ENCODE measurements at places on chromosomes 1 and 21.

DNA sequence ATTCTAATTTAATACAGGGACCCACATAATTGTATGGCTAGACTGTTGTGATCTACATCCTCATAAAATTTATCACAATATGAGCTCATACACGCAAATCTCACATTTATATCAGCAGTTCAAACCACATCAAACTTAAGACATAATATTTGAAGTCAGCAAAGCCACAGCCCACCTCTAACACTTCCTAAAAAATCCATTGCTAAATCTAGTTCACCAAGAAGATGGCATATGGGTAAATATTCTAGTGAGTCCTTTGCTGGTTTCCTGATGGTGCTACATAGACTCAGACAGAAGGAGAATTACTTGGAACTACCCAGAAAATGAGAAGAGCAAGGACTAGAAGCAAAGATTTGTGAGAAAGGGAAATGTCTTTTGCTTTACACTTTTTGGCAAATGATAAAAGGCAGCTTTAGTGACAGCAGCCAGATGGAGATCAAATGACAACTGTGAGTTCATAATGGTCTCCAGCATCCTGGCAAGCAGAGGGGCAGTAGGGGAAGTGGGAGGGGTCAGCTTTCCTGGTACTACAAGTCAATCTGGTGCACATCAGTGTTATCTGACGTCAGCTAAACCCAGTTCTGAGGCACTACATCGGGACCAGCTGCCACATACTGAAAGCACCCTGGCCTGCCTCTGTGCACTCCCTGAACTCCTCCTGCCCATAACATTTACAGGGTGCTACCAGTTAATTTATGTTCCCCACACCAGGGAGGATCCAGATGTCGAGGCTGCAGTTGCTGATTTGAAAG lies 10.6 kb upstream of the GADD45A start:
- peak; percentile 48 for DNase-seq

GRCh38 chr21:32140151-32140550 lies 138.7 kb downstream of the MIS18A start:
- no peak for DNase-seq

GRCh38 chr1:65316233-65316632 lies 6.9 kb downstream of the DNAJC6 start:
- DNase-seq, result no peak

DNA sequence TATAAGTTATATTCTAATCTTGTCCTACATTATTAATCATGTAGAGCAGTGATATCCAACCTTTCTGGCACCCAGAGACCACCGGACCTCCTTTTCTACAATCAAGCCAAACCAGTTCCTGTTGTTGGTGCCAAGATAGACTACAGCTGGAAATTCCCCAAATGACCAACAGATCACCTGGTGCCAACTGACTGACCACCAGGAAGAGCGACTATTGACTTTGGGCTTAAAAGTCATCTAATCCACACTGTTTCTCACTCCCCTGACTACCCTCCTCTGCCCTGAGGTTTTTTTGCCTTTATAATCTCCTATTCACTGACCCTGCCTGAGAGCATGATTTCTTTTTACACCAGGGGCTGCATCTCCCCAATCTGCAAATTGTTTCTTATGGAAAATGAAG lies 425.2 kb downstream of the TTLL7 start:
- DNase-seq, result no peak

- DNase-seq, result peak; percentile 53
Observed at GRCh38 chr21:25708467-25709065, 26.1 kb downstream of the ATP5PF start.

DNA sequence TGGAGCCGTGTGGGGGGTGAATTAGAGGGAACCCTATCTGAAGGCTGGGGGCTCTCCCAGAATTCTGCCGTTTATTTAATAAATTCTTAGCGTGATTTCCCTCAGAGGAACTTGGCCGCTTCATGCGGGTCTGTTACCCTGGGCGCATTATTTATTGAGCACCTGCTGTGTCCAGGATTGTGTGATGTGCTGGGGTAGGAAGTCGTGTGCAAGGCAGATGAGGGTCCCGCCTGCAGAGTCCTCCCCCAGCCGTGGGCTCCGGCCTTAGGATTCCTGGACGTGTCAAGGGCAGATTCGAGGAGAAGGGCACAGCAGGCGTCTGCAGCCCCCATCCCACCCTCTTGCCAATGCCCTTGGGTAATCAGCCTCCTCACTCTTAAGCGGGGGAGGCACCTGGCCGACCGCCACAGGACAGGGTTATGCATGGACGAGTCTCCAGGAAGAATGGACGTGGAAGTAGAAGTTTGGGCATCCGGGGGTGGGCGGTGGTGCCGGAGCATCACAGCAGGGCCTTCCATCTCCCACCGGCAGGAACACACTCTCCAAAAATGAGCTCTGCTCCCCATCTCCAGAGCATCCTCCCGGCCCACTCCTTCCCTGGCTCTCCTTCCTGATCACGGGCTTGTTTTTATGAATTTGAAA lies 233.3 kb upstream of the C1orf174 start:
- no peak for DNase-seq

- DNase-seq, result no peak
Observed at GRCh38 chr21:41803316-41803715, 36.5 kb upstream of the RIPK4 start.

- no peak for DNase-seq
Observed at GRCh38 chr1:55639051-55639450, 423.9 kb upstream of the USP24 start.

DNA sequence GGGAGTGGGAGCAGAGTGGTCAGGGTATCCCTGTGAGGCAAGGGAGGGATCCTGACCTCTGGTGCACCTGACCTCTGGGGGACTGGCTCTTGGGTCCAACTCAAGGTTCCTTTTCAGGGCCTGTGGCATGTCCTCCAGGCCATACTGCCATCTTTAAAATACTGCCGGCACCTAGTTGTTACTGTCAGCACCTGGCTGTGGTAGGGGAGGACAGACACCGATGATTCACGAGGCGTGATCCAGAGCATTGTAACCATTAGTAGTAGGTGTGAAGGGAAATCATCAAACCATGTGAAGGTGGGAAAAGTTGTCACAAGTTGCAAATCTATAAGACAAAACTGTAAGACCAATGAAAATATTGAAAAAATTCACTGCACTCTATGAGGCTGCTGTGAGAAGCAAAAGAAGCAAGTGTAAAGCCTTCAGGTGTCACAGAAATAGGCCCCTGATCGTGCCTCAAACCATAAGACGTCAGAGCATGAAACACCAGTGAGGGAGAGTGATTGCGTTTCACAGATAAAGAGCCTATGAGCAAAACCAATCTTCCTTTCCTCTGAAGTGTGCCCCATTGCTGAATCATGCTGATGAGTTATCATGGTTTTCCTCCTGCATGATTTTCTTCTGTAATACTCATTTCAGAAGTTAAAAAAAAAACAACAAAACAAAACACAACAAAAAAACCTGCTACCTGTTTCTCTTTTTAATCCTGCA lies 55.3 kb downstream of the CDC7 start:
- DNase-seq, result peak; percentile 71

- DNase-seq, result no peak
Observed at GRCh38 chr1:71586030-71586429, 505.2 kb upstream of the ZRANB2 start.

- DNase-seq, result no peak
Observed at GRCh38 chr1:188402986-188403385, 1574.2 kb downstream of the PLA2G4A start.

- peak; percentile 62 for DNase-seq
Observed at GRCh38 chr1:244796719-244797406, 38.6 kb upstream of the COX20 start.

- DNase-seq, result no peak
Observed at GRCh38 chr21:43809346-43809799, 20.0 kb downstream of the RRP1 start.

GRCh38 chr1:205535866-205536758 lies 31.6 kb downstream of the CDK18 start:
- DNase-seq, result no peak

DNA sequence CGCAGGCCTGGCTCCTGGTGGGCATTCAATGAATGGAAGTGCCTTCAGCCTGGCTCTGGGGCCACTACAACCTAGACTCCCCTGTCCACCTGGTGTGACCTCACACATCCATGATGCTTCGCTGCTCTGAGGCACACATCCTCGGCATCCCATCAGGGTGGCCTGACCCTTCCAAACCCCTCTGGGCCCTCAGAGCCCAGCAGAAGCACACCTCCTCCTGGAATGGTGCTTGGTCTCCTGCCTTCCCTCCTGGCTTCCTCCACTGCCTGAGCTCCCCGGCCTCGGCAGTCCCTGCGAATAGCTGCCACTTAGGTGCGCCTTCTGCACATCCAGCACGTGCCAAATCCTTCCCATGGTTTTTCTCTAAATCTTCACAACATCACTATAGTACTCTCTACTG lies 133.8 kb downstream of the GLIS1 start:
- no peak for DNase-seq

- DNase-seq, result no peak
Observed at GRCh38 chr1:39572379-39573096, 4.1 kb downstream of the PABPC4 start.

DNA sequence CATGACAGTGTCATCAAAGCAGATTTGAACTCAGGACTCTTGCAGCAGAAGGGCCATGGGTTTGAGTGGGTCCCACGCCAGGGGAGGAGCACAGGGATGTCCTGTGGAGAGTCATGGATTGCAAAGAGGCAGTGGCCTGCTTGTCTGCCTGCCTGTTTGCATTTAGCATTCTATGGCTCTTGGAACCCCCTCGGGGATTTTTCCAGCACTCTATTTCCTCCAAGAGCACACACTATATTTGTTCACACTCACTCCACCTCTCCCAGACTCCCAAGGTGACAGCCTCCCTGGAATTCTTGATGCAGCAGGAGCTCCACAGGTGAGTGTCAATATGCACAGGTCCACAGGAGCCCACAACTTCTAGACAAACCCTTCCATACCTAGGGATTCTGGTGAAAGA lies 73.1 kb upstream of the LRRN2 start:
- no peak for DNase-seq

DNA sequence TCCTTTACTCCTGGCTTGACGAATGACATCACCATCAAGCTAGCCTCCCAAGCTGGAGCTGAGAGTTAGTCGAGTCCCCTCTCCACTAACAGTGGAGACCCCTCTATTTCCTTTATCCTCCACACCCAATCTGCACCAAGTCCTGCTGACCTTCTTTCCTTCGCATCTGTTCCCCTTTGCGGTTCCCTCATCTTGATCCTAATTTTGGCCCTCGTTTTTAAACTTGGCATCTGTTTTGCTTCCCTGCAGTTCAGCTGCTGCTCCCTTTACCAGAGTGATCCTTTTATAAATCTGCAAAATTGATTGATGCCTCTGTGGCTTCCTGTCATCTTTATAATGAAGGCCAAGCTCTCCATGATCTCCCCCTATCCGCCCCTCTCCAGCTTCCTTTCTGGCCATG lies 49.0 kb upstream of the TSPAN2 start:
- no peak for DNase-seq

DNA sequence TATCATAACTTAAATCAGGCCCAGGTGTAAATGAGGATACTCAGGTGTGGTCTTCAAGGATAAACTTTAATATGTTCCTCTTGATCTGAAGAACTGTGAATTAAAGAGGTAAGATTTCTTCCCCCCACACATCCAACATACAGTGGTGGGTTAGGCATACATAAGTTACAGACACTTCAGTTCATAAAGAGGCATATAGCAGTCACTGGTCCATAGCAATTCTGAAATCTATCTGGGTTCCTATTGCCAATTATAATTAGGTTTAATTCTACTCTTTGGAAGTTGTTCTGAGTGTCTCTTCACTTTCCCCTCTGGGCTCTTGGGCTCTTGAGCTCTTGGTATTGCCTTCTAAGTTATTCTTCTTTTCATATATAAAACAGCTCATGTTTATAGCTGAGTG lies 32.5 kb upstream of the TSPAN2 start:
- DNase-seq, result no peak

DNA sequence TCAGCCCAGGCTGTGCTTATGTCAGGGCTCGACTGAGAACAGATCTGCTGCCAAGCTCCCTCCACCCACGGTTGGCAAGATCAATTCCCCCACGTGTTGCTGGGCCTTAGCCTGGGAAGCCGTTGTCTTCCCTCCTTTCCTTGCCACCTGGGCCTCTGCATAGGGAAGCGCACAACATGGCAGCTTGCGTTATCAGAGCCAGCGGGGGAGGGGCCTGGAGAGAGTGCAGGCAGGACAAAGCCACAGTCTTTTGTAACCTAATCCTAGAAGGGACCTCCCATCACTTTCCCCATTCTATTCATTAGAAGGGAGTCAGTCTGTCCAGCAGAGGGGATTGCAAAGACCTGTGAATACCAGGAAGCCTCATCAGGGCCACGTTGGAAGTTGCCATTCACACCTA lies 17.0 kb upstream of the IGSF21 start:
- DNase-seq, result no peak

DNA sequence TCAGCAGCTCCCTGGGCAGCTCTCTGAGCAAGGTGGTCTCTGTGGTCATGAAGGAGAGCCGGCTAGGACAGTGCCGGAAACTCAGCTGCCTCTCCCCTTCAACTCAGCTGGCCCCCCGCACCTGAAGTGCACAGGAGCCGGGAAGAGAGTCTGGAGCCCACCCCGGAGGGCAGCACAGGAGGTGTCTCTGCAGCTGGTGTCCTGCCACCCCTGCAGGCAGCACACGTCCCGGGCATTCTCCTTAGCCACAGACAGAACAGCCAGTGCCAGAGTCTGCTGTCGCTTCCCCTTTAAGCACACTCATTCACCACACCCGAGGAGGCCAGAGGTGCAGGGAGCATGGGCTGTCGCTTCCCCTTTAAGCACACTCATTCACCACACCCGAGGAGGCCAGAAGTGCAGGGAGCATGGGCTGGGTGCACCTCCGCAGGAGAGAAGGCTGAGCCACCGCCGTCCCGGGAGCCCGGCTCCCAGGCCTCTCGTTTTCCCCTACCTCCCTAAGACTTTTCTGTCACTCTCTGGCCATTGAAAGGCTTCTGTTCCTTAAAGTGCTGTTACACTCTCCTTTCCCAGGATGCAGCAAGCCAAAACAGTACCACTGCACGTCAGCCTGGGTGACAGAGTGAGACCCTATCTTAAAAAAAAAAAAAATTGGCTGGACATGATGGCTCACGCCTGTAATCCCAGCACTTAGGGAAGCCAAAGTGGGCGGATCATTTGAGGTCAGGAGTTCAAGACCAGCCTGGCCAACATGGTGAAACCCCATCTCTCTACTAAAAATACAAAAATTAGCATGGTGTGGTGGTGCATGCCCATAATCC lies 16.9 kb upstream of the SAMD11 start:
- DNase-seq, result peak; percentile 55

- no peak for DNase-seq
Observed at GRCh38 chr1:53071167-53071865, 9.3 kb downstream of the PODN start.

GRCh38 chr1:117642963-117643362 lies 37.1 kb downstream of the TENT5C start:
- no peak for DNase-seq

- no peak for DNase-seq
Observed at GRCh38 chr1:57329001-57329527, 94.8 kb downstream of the DAB1 start.

GRCh38 chr1:201540846-201541735 lies 2.2 kb downstream of the NAV1 start:
- no peak for DNase-seq

DNA sequence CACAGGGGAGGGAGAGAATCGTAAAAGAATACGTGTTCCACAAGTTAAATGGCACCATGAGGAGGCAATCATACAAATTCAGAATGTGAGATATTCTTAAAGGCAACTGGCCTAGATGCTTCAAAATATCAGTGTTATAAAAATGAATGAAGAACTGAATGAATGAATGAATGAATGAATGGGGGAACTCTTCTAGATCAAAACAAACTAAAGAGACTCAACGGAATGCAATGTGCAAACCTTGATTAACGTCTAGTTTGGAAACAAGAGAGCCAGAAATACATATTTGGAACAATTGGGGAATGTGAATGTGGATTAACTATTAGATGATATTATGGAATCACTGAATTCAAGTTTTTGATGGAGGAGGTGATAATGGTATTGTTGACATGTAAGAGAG lies 16.8 kb downstream of the CFAP45 start:
- DNase-seq, result no peak

Measured in fibroblast of skin of back (primary cell).